Glomerular endothelial cell (primary cell): ENCODE measurements at places on chromosomes 16 and 17.

- no peak for DNase-seq
Observed at GRCh38 chr17:77490361-77491183, 349.8 kb downstream of the SEC14L1 start.

DNA sequence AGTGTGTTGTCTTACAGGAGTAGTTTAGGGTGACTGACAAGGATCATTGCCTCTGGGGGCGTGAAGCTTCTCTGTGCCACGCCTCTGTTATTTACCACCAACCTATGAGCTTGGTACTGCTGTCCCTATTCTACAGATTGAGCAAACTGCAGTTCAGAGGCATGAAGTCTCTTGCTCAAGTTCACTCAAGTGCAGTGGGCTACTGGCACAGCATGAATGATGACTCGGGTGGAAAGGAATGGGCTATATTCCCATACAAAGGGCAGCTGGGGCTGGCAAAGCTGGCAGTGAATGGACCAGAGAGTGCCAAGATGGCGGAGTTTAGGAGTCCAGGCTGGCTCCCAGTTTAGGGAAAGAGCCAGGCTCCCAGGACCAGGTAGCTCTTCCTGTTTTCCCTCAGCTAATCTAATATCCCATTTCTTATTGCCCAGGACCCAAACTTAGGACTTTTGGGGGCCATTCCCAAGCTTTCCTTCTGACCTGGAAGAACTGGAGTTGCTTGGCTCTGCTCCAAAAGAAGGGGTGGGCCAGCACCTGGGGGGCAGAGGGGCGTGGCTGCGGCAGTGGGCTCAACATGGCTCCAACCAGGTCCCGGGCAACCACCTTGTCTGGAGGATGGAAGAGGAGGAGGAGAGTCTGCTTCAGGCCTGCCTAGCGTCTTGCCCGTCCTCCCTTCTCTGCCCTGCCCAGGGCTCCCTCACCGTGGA, 12.9 kb downstream of the PLK1 start:
- DNase-seq = no peak

GRCh38 chr16:1537763-1538289, 4.4 kb downstream of the TMEM204 start:
- DNase-seq = no peak

DNA sequence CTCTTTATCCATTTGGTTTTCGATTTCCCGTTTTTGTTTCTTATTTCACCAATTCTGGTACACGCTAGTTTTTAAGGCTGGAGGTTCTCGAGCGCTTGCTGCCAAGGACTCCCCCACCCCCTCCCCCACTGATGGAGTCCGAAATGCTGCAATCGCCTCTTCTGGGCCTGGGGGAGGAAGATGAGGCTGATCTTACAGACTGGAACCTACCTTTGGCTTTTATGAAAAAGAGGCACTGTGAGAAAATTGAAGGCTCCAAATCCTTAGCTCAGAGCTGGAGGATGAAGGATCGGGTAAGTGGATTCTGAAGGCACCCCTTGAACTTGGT, 825 bp downstream of the RPTOR start:
- no peak for DNase-seq

DNA sequence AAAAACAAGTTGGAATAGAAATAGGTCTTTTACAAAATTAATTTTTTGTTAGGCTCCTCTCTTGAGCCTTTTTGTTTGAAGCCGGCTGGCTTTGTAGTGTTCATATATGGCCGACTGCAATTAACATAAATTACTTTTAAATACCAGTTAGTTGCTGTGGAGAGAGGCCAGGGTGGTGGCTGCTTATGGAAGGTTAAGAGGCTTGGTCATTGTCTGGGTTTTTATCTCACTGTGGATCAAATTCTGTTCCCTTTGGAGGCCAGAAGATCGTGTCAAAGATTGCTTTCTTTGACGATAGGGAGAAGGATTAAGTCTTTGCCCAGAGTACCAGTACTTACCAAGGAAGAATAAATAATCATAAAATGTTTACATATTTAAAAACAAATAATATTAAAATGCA, 39.9 kb downstream of the MSI2 start:
- no peak for DNase-seq

- no peak for DNase-seq
Observed at GRCh38 chr17:32697728-32698625, 178.9 kb downstream of the MYO1D start.

- no peak for DNase-seq
Observed at GRCh38 chr17:31414550-31414918, 23.1 kb downstream of the RAB11FIP4 start.
